Glomerular endothelial cell (primary cell): ENCODE measurements at places on chromosomes 5 and 9.

DNA sequence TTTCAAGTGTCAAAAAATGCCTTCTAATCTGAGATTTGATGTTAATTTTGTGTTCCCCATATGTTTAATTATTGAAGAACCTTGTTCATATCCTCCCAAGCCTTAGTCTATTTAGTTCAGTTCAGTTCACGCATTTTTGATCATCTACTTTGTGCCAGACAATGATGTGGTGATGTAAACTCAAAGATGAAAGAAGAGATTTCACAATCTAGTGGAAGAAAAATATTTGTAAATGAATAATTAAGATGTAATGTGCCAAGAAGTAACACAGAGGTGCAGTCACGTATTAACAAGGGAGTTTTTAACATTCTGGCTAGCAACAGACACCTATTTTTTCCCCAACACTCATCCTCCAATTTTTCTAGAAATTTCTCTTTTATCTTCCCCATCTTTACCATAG is 22.1 kb upstream of the KIF2A start:
- no peak for DNase-seq

DNA sequence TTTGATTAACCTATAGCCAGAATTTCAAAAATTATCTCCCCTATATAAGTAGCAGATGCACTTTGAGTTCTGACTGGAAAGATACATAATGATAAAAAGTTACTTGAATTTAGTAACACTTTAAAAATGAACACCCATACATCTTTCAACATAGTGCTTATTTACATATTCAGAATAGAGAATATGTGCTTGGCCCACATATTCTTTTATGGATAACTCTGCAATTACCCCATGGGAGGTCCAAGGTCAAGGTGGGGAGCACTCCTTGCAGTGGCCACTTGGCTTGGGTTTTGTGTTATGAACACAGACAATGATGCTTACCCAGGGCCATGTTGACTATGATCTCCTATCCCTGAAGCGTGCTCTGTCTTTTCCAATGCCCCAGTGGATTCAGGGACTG is 169.3 kb downstream of the CDC42SE2 start:
- no peak for DNase-seq

DNA sequence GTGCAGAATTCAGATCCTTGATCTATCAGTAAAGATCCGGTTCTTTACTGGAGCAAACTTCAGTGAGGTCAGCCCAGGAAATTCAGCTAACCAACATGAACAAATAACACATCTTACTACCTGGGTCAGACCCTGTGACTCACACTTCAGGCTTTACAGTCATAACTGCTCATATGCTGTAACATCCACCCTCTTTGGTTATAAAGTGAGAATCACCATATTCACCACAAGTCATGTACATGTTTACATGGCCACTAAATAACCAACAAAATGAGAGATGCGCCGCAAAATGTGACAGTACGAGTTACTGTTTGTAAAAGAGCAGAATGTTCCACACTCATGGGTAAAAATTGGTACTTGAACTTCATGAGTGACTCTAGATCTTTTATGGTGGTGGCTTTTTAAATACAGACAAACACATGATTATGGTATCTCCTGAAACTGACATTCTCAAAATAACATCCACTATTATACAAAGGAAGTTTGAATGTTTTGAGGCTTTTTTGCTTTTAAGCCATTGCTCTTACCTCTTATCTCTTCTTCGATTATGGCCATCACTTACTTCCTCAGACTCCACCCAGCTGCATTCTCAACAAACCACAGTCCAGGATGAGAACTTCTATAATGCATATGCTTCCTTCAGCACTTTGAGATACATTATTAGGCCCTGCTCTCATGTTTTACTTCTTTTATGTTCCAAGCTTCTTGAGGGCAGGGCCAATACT is 516.6 kb downstream of the RAB3C start:
- DNase-seq, result no peak

- DNase-seq, result no peak
Measured at GRCh38 chr9:14517154-14517906, 175.9 kb downstream of the ZDHHC21 start.

DNA sequence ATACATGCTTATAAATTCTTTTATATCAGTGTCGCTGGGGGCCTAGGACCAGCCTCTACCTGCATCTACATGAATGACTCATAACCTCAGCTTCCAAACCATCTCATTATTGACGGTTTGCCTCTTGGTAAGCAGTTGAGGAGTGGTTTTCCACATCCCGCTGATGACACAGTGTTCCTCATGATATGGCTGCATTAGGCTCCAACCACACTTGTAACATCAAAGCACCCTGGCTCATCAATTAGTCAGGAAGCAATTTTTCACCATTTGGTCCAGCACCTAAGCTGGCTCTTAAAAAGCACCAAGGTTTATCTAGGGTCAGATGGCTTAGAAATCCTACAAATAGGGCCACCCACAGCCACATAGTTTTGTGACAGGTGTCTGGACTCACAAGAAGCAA is 402.4 kb downstream of the ARHGEF28 start:
- no peak for DNase-seq

- DNase-seq, result no peak
Measured at GRCh38 chr9:8188723-8189407, 389.3 kb upstream of the DMAC1 start.

DNA sequence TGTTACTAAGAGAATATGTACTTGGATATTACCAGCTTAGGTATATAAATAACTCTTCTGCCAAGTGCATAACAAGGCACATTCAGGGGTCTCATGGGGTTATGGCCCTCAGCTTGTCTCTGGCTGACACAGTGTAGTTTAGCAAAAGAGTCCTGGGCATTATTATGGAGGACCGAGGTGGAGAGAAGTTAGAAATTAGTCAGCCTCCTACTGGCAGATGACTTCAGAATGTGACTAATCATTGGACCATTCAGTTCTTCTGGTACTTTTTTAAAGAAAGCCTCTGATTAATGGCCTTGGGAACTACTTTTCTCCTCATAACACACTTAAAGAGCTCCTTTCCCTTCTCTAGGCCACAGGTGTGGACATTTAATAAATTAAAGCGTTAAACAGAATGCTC is 178.9 kb downstream of the SH3GL2 start:
- no peak for DNase-seq
